ENCODE measurements at places on chromosomes 3 and 15.

GRCh38 chr3:118932822-118933558 is 101.7 kb downstream of the IGSF11 start:
- no peaks in the 10 kb centered on the region for H3K36me3 ChIP-seq
- no peak for DNase-seq

DNA sequence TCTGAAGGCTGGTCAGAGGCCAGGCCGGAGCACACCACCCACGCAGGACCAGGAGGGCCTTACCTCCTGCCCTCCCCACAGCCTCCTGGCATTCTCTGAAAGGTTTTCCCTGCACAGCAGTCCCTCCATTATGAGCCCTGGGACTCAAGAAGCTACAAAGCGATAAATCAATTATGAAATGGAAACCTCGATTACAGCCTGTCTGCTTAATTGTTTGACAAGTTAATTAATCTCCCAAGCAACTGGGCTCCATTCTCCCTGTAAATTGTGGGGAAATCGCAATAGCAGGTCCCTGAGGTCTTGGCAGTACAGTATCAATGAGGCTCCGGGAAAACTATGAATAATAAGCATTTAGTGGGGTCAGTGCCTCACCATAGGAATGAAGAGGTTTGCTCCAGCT is 683.5 kb downstream of the NTRK3 start:
- no peak for DNase-seq
- no peaks in the 10 kb centered on the region for H3K36me3 ChIP-seq
- H3K4me3 ChIP-seq = no peak overlapping the region
- no peak overlapping the region for H3K27ac ChIP-seq
- no peaks in the 10 kb centered on the region for H3K27me3 ChIP-seq

DNA sequence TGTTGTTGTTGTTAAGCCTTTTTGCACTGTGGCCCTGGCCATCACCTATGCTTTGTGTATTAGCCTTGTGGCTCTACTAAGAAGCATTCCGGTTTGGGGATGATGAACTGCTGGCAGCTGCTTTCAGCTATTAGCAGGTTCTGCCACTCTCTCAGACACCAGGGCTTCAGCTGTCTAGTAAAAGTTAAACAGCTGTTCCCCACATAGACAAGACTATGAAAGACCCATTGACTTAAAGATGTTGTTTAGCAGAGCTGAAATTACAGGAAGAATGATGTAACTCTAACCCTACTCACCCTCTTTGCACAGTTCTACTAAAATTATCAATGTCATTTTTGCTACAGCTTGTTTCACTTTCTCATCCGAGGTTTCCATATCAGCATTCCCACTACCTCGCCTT is 131.2 kb upstream of the CGNL1 start:
- no peaks in the 10 kb centered on the region for H3K4me1 ChIP-seq
- no peak overlapping the region for H3K27ac ChIP-seq
- no peaks in the 10 kb centered on the region for H3K27me3 ChIP-seq
- no peak overlapping the region for H3K4me3 ChIP-seq
- H3K36me3 ChIP-seq = peaks cover 39% of the 10 kb centered on the region

- no peaks in the 10 kb centered on the region for H3K27me3 ChIP-seq
- no peak overlapping the region for H3K4me3 ChIP-seq
- no peak overlapping the region for H3K27ac ChIP-seq
- DNase-seq = no peak
- H3K4me1 ChIP-seq = no peaks in the 10 kb centered on the region
Measured at GRCh38 chr3:79085171-79085570, 682.6 kb downstream of the ROBO1 start.

DNA sequence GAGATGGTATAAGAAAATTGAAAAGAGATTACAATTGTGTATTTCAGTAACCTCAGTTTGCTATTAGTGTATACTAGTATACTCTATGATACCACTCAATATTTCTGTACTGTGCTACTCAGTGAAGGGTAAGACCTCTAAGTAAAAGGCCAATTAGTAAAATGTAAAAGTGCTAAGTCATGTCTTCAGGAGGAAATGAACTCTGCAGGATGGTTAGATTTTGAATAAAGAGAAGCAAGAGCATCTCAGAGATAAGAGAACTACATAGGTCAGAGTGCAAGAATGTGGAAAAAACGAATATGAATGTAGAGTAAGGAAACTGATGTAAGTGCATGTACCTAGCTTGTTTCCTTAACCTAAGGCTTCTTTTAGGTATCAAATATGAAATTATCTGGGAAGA is 796.6 kb upstream of the GBE1 start:
- no peaks in the 10 kb centered on the region for H3K36me3 ChIP-seq
- no peaks in the 10 kb centered on the region for H3K4me1 ChIP-seq
- H3K4me3 ChIP-seq = no peak overlapping the region
- H3K27me3 ChIP-seq = no peaks in the 10 kb centered on the region
- H3K27ac ChIP-seq = no peak overlapping the region

- no peaks in the 10 kb centered on the region for H3K27me3 ChIP-seq
- no peak overlapping the region for H3K27ac ChIP-seq
- no peaks in the 10 kb centered on the region for H3K36me3 ChIP-seq
- H3K4me3 ChIP-seq = no peak overlapping the region
- DNase-seq = no peak
- H3K4me1 ChIP-seq = no peaks in the 10 kb centered on the region
Measured at GRCh38 chr3:23395115-23395514, 192.0 kb downstream of the UBE2E2 start.

- H3K36me3 ChIP-seq = no peaks in the 10 kb centered on the region
- no peak overlapping the region for H3K4me3 ChIP-seq
- no peaks in the 10 kb centered on the region for H3K27me3 ChIP-seq
- H3K4me1 ChIP-seq = no peaks in the 10 kb centered on the region
- no peak overlapping the region for H3K27ac ChIP-seq
Measured at GRCh38 chr15:52728899-52729298, 49.7 kb upstream of the ATOSA start.

GRCh38 chr3:170419557-170420087 is 954 bp downstream of the CLDN11 start:
- H3K27me3 ChIP-seq = peaks cover 35% of the 10 kb centered on the region
- no peak for DNase-seq
- H3K27ac ChIP-seq = no peak overlapping the region
- peaks cover 12% of the 10 kb centered on the region for H3K4me1 ChIP-seq
- H3K4me3 ChIP-seq = peak overlapping the region; percentile 24
- H3K36me3 ChIP-seq = no peaks in the 10 kb centered on the region

DNA sequence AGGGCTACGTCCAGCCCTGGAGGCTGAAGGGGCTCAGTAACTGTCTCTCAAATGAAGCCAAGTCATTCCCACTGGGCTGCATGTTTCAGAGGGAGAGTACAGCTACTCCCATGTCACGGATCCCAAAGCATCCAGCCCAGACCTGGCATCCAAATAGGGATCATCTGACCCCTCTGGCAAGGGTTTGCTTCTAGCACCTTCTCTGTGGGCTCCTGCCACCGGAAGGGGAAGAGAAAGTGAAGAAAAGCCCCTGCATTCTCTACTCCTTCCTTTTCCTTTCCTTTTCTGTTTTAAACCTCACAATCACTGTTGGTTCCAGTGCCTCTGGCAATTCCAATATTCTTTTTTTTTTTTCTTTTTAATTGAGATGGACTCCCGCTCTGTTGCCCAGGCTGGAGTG is 64.5 kb upstream of the CTSH start:
- H3K27ac ChIP-seq = no peak overlapping the region
- peaks cover 9% of the 10 kb centered on the region for H3K4me1 ChIP-seq
- H3K36me3 ChIP-seq = no peaks in the 10 kb centered on the region
- H3K27me3 ChIP-seq = no peaks in the 10 kb centered on the region
- no peak overlapping the region for H3K4me3 ChIP-seq

DNA sequence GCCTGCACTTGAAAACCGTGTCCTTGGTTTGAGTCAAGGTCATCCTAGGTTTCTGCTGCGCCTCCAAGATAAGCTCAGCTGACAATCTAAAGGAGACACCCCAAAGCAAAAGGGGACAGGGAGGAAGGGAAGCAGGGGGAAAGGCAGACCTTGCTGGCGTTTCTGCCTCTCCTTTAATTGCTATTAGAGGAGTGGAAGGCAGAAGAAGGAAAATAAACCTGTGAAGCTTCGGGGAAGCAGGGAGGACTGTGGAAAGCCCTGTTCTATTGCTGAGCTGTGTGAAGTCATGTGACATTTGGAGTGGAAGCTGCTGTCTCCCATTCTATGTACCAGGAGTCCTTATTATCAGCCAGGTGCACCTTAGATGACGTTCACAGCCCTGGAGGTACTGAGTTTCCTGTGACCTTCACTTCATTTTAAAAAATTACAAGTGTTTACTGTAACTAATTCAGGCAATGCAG is 21.5 kb upstream of the CHD2 start:
- peak overlapping the region; percentile 67 for H3K27ac ChIP-seq
- H3K4me3 ChIP-seq = no peak overlapping the region
- DNase-seq = peak; percentile 82
- H3K27me3 ChIP-seq = no peaks in the 10 kb centered on the region

GRCh38 chr3:41194701-41195100 is 4.6 kb upstream of the CTNNB1 start:
- H3K36me3 ChIP-seq = no peaks in the 10 kb centered on the region
- H3K27ac ChIP-seq = no peak overlapping the region
- no peaks in the 10 kb centered on the region for H3K4me1 ChIP-seq
- no peak for DNase-seq
- H3K27me3 ChIP-seq = no peaks in the 10 kb centered on the region

GRCh38 chr15:57586661-57587424 is 4.9 kb upstream of the MYZAP start:
- peaks cover 21% of the 10 kb centered on the region for H3K4me1 ChIP-seq
- no peaks in the 10 kb centered on the region for H3K27me3 ChIP-seq
- no peaks in the 10 kb centered on the region for H3K36me3 ChIP-seq
- H3K4me3 ChIP-seq = no peak overlapping the region

DNA sequence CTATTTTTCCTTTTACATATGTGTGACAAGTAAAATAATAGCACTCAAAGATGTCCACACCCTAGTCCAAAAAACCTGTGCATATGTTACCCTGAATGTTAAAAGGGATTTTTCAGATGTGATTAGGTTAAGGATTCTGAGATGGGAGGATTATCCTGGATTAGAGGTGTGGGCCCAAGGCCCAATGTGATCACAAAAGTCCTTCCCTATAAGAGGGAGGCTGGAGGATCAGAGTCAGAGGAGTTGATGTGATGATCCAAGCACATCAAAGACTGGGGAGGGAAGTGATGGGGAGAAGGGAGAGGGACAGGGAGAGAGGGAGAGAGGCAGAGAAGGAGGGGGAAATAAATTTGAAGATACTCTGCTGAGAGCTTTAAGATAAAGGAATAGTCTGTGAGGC is 512.6 kb downstream of the PLOD2 start:
- no peaks in the 10 kb centered on the region for H3K27me3 ChIP-seq
- H3K4me3 ChIP-seq = no peak overlapping the region
- no peak overlapping the region for H3K27ac ChIP-seq
- H3K4me1 ChIP-seq = peaks cover 5% of the 10 kb centered on the region
- no peaks in the 10 kb centered on the region for H3K36me3 ChIP-seq
- no peak for DNase-seq

- no peak overlapping the region for H3K4me3 ChIP-seq
- H3K4me1 ChIP-seq = no peaks in the 10 kb centered on the region
- no peaks in the 10 kb centered on the region for H3K27me3 ChIP-seq
- no peak overlapping the region for H3K27ac ChIP-seq
Measured at GRCh38 chr3:116288485-116288884, 156.8 kb downstream of the LSAMP start.

- H3K4me1 ChIP-seq = peaks cover 3% of the 10 kb centered on the region
- no peaks in the 10 kb centered on the region for H3K36me3 ChIP-seq
- no peaks in the 10 kb centered on the region for H3K27me3 ChIP-seq
- H3K27ac ChIP-seq = no peak overlapping the region
- H3K4me3 ChIP-seq = no peak overlapping the region
Measured at GRCh38 chr3:58962816-58963215, 87.0 kb downstream of the CFAP20DC start.

DNA sequence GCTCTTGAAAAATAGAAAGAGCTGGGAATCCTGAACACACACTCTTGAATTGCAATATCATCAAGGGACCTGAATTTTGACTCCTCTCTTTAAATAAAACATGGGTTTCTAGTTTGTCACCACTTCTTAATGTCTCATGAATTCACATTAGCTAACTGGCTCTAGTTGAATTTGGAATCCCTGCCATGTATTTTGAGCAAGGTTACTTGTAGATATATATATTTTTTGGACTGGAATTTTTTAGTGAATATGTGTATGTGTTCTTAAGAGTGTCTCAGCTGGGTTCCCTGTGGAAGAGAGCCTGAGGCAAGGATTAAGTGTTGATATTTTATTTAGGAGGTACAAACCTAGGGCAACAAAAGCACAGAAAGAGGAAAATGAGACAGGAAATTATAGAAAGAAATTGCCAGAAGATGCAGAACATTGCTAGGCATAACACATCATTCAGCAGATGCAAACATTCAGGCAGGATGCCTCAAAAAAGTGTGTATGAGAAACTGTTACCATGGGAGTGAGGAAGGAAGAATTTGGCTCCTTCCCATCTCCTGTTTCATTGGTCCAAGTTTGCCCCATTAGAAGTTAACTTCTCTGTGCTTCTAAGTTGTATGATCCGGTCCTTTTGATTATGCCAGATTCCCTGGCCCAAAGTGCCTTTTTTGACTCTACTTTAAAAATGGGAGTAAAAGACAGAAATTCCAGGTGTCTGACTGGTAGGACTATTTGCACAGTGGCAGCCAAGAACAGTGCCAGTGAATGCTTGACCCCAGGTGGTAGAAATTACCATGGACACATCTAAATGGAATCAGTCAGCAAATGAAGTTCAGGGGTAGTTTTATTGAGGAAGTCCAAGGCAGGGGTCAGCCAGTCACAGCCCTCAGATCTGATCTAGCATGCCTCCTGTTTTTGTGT is 253.7 kb upstream of the TGFBR2 start:
- DNase-seq = no peak
- no peaks in the 10 kb centered on the region for H3K27me3 ChIP-seq
- H3K4me1 ChIP-seq = no peaks in the 10 kb centered on the region
- H3K36me3 ChIP-seq = no peaks in the 10 kb centered on the region
- no peak overlapping the region for H3K4me3 ChIP-seq

- H3K4me1 ChIP-seq = no peaks in the 10 kb centered on the region
- no peaks in the 10 kb centered on the region for H3K27me3 ChIP-seq
- H3K36me3 ChIP-seq = no peaks in the 10 kb centered on the region
Measured at GRCh38 chr15:86275361-86275760, 195.7 kb downstream of the AGBL1 start.

GRCh38 chr3:16587047-16587680 is 18.1 kb downstream of the DAZL start:
- no peak overlapping the region for H3K27ac ChIP-seq
- no peaks in the 10 kb centered on the region for H3K36me3 ChIP-seq
- no peaks in the 10 kb centered on the region for H3K4me1 ChIP-seq
- no peaks in the 10 kb centered on the region for H3K27me3 ChIP-seq
- no peak overlapping the region for H3K4me3 ChIP-seq
- DNase-seq = no peak

DNA sequence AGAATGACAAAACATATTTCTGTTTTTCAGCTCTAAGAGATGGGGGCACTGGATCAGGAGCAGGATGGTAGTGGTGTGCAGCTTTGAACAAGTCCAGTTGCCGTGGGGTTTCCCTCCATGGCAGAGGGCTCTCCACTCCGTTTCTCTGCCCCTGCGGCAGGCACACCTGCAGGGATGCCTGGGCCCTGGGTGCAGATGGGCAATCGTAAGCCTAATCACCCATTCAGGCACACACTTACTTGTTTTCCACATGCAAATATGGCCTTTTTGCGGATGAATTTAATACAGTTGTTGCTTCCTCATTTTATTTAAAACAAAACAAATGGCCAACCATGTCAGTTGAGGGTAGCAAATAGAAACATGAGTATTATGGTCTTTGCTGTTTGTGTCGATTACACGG is 85.1 kb downstream of the LPP start:
- peaks cover 5% of the 10 kb centered on the region for H3K36me3 ChIP-seq
- H3K4me3 ChIP-seq = no peak overlapping the region
- DNase-seq = no peak
- H3K27me3 ChIP-seq = no peaks in the 10 kb centered on the region
- H3K4me1 ChIP-seq = no peaks in the 10 kb centered on the region
- no peak overlapping the region for H3K27ac ChIP-seq

- H3K4me1 ChIP-seq = no peaks in the 10 kb centered on the region
- DNase-seq = no peak
- H3K27ac ChIP-seq = no peak overlapping the region
- H3K4me3 ChIP-seq = no peak overlapping the region
- H3K36me3 ChIP-seq = no peaks in the 10 kb centered on the region
- no peaks in the 10 kb centered on the region for H3K27me3 ChIP-seq
Measured at GRCh38 chr3:152060701-152061100, 187.3 kb downstream of the SUCNR1 start.

Data from large intestine (tissue), 12 donors.